ENCODE measurements at places on chromosomes 2 and 18. TPM values are rescaled to one million over a fixed set of nuclear protein-coding genes. Genes with fewer than 3 reads are reported as not detected.
A peak's percentile ranks its signal among the peaks of the same experiment; 100 is the strongest.

Gene MAL
- not detected for total RNA-seq

Gene SPHKAP
- total RNA-seq, result not detected

GRCh38 chr2:236975766-236976165, 109.9 kb upstream of the COPS8 start:
- DNase-seq, result no peak

- DNase-seq, result no peak
These were observed 50.1 kb downstream of the BOLA3 start for GRCh38 chr2:74097574-74097973.

Gene POTEF
- 0.25 TPM for total RNA-seq

DNA sequence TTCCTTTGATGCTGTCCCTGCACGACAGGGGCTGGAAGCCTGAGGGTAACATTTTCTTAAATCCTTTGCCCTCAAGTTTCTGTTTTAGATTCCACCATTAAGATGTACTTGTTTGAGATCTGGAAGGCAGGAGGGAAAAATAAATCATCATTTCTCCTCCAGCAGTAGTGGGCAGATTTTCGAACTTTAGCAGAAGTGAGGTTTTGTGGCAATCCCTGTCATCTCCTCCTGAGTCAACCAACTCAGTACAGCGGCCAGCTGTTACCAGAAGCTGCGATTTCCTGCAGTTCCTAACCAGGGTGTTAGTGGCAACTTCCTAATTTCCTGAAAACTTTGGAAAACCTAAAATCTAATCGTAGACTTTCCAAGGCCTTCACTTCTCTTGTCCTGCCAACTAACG, 517.2 kb upstream of the ACVR2A start:
- DNase-seq, result no peak

- no peak for DNase-seq
These were observed 25.8 kb downstream of the COA5 start for GRCh38 chr2:98582523-98582922.

- no peak for DNase-seq
These were observed 339.4 kb upstream of the TNP1 start for GRCh38 chr2:217199255-217199630.

GRCh38 chr2:31269087-31269486, 35.1 kb downstream of the EHD3 start:
- DNase-seq, result no peak

Gene GCG
- total RNA-seq, result not detected

DNA sequence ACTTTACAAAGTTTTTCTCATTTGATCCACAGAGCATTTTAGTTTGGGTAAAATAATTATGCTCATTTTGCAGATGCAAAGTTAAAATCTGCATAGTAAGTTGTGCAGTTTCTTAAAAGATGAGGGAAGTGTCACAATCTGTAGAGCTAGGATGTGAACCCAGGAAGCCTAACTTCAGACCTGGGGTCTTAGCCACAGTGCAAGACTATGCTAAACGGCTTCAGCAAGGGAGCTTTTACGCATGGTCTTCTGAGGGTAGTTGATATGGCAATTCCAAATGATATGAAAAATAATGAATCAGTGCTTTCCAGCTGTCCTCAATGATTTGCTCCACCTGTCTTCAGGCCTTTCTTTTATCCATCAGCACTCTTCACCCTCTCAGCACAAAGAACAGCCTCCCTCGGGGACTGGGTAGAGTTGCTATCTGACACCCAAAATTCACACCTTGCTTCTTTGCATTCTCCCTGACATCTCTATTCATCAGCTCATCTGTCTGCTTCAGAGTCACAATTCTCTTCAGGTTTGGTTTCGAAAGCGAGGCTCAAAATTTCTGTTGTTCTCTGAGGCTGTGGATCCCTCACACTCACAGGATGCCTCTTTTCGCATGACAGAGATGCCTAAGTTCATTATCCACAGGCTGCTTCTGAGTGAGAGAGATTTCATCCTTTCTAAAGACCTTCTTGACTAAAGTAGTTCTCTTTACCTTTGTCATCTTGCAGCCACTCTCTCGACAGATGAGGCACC, 302.5 kb downstream of the NRXN1 start:
- no peak for DNase-seq

Gene OR6B2
- not detected for total RNA-seq

DNA sequence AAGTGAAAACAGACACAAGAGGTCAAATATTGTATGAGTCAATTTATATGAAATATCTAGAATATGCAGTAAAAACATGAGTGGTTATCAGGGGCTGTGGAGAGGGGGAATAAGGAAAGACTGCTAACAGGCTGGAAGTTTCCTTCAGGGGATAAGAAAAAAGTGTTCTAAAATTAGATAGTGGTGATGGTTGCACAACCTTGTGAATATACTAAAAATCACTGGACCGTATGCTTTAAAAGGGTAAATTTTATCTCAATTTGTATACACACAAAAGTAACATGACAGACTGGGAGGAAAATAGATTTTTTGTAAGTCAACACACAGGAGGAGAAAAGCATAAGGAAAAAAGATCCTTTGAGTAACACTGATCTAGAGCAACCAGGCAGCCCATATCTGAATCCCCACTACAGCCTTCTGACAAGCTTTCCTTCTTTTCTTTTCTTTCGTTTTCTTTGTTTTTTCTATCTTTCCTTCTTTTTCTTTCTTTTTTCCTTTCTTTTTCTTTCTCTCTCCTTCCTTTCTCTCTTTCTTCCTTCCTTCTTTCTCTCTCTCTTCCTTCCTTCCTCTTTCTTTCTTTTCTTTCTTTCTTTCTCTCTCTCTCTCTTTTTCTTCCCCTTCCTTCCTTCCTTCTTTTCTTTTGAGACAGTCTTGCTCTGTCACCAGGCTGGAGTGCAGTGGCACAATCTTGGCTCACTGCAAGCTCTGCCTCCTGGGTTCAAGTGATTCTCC, 95.4 kb downstream of the AAK1 start:
- no peak for DNase-seq

Gene MC2R
- not detected for total RNA-seq

DNA sequence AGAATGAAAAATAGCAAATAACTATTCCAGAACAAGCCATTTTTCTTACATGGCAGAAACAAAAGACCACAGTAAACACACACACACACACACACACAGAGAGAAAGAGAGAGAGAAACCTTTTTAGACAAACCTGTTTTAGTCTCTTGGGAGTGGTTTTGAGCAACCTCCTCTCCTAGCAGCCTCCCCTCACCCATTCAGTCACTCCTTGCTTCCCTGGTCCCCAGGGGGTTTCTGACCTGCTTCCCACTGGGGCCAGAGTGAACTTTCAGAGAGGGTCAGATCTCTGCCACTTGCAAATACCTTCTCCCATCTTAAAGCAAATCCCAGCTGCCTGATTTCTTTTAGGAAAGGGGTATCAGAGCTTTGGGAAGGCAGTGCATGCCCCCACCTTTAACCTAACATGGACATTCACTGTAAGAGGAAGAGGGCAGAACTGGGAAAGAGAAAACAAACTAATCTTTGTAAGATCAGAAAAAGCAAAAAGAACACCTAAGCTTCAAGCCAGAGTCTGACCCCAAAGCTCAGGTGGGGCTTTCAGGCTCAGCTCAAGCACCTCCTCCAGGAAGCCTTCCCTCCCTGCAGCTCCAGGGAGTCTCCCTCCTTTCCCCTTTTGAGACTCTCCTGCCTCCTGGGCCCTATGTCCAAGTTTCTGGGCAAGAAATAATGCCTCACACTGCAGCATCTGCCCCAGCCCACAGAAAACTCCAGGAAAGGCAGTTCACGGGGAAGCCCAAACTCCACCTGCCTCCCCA, 2.7 kb downstream of the SDC1 start:
- DNase-seq, result no peak

GRCh38 chr2:170155022-170155722, 22.8 kb upstream of the MYO3B start:
- DNase-seq, result peak; percentile 90

Gene MERTK
- 14.0 TPM for total RNA-seq

GRCh38 chr2:132608311-132608710, 61.7 kb downstream of the LYPD1 start:
- DNase-seq, result no peak

DNA sequence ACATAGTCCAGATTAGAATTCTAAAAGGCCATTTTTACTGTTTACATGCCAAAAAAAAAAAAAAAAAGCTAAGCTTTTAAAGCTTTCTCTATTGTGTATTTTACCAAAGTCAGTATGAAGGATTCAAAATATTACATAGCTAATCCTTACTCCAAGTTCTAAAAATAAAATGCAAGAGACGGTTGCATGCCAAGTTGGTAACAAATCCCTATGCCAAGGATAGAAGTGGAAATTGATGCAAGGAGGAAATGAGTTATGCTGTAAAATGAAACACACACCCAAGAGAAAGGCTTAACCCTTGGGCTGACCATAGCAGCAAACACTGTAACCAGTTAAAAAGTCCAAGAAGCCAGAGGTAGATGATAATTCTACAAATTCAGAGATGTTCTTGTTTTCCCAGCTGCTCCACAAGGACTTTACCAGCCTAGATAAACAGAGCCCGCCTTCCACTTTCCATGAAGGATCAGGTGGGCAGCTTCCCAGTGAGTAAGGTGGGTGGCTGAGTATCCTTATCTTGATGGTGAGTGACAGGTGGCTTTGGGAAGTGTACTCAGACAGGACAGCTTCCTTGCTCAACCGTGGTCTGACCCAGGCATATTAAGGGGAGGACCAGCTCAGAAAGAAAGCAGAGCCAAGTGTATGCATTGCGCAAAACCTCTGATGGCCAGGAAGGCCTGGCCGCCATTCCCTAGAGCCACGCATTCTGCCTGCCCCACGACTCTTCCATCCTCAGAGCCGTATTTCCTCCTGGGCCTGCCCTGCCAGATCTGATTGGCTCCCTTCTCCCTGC, 34.4 kb downstream of the ATP8B1 start:
- peak; percentile 64 for DNase-seq

DNA sequence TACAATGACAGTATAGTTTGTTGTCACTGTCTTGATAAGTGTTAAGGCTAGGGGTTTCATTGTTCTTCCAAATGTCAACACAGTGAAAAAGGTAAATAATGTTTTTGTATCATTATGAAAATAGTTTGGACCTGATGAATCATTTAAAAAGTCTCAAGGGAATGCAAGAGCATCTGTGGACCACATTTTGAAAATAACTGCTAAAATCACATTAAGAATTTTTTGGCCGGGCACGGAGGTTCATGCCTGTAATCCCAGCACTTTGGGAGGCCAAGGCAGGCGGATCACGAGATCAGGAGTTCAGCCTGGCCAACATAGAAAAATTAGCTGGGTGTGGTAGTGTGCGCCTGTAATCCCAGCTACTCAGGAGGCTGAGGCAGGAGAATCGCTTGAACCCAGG, 10.3 kb downstream of the SCN1A start:
- no peak for DNase-seq

Gene RTKN
- 18.0 TPM for total RNA-seq

GRCh38 chr2:64225491-64225890, 81.3 kb upstream of the PELI1 start:
- DNase-seq, result no peak

Gene GREB1
- total RNA-seq, result 0.38 TPM

Gene NCKAP5
- under 0.01 TPM for total RNA-seq

GRCh38 chr2:12168791-12169388, 422.5 kb downstream of the LPIN1 start:
- peak; percentile 73 for DNase-seq

DNA sequence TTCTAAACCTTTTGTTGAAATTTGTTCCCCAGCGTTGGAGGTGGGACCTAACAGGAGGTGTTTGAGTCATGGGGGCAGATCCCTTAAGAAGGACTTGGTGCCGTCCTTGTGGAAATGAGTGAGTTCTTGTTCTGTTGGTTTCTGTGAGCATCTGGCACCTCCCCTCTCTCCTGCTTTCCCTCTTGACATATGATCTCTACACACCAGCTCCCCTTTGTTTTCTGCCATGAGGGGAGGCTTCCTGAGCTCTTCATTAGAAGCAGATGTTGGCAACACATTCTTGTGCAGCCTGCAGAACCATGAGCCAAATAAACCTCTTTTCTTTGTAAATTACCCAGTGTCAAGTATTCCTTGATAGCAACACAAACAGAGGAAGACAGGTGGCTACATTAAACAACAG, 23.8 kb downstream of the NABP1 start:
- no peak for DNase-seq

GRCh38 chr2:217332866-217333265, 473.0 kb upstream of the TNP1 start:
- DNase-seq, result no peak
